Urothelium cell line (cell line): ENCODE measurements at places on chromosomes 6 and 20.

GRCh38 chr6:130129762-130130246 lies 92.9 kb downstream of the SAMD3 start:
- no peak for DNase-seq

DNA sequence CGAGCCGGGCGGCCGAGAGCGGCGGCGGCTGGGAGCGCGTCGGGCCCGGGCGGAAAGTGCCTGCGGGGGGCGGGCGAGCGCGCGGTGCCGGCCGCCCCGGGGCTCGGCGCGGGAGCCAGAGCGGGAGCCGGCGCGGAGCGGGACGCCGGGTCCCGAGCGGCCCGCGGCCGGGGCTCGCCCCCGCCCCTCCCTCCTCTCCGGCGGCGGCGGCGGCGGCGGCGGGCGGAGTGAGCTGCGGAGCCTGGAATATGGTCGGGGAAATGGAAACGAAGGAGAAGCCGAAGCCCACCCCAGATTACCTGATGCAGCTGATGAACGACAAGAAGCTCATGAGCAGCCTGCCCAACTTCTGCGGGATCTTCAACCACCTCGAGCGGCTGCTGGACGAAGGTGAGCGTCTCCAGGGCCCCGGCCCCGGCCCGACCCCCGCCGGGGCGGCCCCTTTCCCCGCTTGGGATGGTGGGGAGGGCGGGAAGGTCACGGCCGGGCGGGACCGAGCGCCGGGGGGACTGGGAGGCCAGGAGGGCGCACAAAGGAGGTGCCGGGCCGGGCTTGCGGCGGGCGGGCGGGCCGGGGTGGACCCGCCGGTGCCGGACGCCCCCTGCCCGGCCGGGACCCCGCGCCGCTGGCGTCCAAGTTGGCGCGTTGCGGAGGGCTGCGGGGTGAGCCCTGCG lies 565 bp downstream of the QKI start:
- peak; percentile 40 for DNase-seq

DNA sequence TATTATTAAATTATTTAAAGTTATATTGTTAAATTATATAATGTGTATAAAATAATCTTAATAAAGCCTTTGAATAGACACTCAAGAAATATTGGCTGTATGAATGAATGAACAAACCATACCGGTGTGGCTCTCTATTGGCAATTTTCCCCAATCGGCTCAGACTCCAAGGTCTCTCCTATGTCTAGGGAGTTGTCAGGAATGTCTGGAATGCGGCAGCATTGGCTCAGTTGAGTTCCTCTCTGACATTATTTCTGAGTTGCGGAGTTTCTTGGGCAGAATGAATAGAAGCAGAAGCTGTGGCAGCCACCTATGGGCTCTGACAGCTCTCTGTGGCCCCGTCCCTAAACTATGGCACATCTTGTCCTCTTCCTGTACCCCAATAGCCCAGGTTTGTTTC lies 111.0 kb downstream of the SOBP start:
- DNase-seq, result peak; percentile 76

GRCh38 chr6:150086026-150086425 lies 17.1 kb upstream of the ULBP3 start:
- DNase-seq, result no peak

DNA sequence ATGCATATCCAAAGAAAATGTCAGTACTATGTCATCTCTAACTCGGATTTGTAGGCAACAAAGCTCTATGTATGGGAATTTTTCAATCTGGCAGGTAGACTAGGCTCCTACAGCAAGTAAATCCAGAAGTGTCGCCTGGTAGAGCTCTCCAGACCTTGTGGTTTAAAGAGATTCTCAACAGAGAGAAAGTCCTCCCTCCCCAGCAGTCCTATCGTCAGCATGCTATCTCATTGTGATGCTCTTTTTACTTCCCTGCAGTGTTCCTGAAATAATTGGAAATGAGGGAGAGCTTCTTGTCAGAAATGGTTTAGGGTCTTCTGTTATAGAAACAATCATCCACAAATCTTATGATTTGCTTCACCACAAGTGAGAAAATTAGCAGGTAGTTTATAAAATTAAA lies 395.4 kb downstream of the FRK start:
- no peak for DNase-seq

- DNase-seq, result no peak
Observed at GRCh38 chr6:134117409-134117808, 65.0 kb upstream of the SLC2A12 start.

DNA sequence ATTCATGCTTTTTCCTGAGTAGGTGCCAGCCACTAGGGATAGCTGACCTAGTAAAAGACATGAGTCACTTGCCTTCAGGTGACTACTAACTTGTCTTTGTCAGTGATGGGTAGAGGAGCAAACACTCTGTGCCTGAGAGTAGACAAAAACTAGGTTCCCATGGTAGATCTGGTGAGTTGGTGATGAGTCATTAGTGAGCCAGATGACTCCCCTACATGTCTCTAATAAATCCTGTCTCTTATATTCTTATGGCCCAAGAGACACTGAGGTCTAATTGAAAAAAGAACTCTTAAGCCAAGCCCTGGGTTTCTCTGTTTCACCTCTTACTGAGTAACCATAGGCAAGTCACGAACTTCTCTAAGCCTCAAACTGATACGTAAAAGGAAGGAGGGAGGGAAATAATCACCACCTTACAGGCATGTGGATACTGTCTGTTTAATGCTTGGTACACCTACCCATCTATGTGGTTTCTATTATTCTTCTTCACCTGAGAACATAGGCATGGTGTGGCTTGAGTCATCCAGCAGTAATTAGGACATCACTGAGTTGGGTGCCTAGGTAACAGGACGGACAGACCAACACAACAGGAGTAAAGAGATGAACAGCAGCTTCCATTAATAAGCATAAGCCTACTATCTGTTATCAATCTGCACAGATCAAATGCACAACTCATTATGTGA lies 20.3 kb downstream of the TTPAL start:
- DNase-seq, result peak; percentile 73

- DNase-seq, result peak; percentile 38
Observed at GRCh38 chr6:142846883-142847287, 98.1 kb downstream of the HIVEP2 start.
